RPMI7951 (cell line): ENCODE measurements at places on chromosomes 11 and 22.

- DNase-seq: no peak
Measured at GRCh38 chr11:3016861-3017260, 24.7 kb upstream of the NAP1L4 start.

DNA sequence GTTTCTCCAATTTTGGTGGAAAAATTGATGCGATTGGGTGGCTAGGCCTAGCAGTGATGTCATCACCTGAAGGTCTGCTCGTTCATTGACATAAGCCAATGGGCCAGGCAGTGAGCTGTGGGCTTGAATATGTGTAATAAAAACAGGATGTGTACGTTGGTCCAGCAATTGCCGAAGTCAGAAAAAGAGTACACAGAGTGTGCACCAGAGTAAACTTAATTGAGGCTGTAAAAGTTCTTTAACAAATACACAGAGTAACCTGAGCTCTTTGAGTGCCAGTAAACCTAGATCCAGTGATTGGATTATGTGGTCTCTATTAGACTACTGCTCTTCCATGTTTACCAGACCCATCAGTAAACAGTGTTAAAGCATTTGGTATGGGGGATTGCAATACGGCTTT is 13.0 kb upstream of the GLYATL1 start:
- DNase-seq: no peak

DNA sequence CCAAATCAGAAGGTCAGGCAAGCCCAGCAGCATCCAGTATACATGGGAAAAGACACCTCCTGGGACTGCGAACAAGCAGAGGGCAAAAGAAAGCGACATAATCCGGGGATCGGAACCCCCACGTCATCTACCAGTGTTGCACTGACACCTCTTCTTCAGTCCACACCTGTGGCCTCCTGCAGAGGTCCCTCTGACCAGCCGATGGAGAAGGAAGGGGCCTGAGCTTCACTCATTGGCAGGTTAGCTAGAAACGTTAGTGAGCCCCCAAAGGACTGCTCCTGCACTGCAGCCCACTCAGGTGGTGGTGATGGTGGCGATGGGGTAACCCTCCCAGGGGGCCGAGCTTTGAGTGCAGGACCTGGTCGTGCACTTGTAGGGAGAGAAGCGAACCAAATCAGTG is 22.1 kb downstream of the ASCL2 start:
- no peak for DNase-seq

DNA sequence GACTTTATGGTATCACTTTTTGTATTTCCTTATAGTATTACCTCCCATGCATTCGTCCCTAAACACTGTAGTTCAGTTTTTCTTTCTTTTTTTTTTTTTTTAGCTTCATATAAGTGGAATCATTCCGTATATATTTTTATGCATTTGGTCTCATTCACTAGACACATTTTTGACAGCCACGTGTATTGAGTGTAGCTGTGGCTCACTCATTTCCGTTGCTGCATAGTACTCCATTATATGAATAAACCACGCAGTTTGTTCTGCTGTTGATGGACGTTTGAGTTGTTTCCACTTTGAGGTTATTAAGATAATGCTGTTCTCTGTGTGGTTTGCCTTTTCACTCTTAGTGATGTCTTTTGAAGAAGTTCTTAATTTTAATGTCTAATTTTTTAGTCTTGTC is 8.4 kb downstream of the APLP2 start:
- no peak for DNase-seq

- DNase-seq: no peak
Measured at GRCh38 chr11:87724358-87724757, 450.9 kb downstream of the RAB38 start.

GRCh38 chr11:2774173-2775082 is 74.6 kb upstream of the KCNQ1OT1 start:
- no peak for DNase-seq

DNA sequence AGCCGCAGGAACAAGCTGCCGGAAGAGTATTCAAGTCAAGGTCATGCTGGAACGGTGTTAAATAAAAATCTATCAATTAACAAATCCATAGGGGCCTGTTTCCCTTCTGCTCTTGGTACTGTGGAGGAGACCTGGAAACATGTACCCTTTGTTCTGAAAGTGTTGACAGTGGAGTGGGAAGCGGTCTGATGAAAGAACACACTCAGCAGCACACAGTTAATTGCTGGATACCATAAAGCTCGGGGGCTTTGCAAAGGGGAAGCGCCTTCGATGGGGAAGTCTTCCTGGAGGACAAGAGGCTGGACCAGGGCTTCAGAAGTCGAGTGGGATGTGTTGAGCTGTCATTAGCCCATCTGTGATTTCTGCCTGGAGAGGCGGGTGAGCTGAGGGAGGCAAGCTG is 112.5 kb upstream of the CLPB start:
- no peak for DNase-seq

DNA sequence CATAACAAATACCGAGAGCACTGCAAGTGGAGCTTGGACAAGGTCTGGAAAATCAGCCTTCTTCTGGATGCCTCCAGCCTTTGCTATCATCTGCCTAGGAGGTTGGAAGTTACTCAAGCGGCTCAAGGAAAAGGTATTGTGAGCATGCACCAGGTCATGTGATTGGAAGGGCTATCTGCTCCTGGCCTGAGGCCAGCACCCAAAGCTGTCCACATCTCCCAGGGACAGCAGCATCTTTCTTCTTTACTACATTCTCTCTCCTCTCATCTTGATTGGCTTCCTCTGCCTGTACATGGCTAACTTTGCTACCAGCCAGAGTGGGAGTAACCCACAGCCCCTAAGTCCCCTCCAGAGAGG is 44.2 kb upstream of the AMPD3 start:
- no peak for DNase-seq

DNA sequence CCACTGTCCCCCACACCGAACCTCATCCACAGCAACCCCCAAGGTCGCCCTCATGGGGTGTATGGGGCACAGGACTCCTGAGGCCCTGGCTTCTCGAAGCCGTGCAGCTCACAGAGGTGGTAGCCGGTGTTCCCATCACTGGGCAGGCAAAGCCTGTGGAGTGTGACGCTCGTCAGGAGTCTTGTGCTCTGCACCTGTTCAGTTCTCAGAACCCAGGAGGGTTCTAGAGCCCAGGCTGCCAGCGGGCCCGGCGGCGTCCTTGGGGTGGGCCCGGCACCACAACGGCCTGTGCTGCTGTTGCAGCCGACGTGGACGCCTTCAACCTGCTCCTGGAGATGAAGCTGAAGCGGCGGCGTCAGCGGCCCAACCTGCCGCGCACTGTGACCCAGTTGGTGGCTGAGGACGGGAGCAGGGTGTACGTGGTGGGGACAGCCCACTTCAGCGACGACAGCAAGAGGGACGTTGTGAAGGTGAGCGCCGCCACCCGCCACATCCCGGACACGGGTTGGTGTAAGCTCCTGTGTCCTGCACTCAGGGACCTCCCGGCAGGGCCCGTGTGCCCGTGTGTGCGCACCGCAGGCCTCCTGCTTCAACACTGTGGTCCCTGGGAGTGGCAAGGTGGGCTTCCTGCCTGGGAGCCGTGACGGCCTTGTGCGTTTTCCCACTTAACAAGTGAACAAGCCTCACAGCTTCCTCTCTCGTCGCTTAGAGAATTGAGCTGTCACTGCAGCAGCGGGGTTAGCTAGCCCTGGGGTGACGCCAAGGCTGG is 6.6 kb upstream of the SELENOO start:
- no peak for DNase-seq

DNA sequence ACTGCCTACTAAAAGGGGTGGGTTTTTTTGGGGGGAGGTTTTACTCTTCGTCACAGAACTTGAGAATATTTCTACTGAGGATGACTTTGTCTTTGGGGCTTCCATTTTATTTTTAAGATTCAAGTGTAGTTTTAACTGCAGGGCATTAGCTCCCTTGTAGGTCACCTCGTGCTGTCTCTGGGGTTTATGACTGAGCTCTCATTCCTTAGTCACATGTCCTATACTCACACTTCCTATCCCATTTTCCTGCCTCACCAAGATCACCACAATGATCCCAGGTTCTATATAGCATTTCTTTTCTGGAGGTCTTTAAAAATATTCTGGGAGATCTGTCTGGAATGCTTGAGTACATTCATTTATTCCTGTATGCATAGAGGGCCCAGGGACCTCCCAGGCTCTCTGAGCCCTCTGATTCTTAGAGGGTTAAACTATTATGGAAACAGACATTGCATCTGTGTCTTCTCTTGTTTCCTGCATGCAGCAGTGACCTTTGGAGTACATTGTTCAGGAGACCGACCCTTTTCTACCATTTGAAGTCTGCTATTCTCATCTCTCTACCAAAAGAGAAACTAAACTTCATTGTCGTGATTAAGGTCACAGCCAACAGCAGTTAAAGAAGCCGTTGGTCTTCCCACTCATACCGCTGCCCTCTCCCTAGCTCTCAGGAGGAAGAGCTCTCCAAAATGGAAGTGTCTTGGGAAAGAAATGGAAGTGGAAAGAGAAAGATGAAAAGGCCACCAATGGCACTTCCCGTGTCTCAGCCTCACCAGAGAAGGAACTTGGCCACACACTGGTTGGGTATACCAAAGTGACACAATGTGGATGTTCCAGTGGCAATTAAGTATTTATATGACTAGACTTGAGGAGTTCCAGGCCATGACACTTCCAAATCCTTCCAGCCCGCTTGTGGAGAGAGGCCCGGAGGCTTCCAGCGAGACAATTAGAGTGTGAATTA is 77.5 kb downstream of the ZBTB16 start:
- peak; percentile 25 for DNase-seq

- DNase-seq: peak; percentile 88
Measured at GRCh38 chr11:130606781-130607511, 158.5 kb downstream of the ADAMTS15 start.

DNA sequence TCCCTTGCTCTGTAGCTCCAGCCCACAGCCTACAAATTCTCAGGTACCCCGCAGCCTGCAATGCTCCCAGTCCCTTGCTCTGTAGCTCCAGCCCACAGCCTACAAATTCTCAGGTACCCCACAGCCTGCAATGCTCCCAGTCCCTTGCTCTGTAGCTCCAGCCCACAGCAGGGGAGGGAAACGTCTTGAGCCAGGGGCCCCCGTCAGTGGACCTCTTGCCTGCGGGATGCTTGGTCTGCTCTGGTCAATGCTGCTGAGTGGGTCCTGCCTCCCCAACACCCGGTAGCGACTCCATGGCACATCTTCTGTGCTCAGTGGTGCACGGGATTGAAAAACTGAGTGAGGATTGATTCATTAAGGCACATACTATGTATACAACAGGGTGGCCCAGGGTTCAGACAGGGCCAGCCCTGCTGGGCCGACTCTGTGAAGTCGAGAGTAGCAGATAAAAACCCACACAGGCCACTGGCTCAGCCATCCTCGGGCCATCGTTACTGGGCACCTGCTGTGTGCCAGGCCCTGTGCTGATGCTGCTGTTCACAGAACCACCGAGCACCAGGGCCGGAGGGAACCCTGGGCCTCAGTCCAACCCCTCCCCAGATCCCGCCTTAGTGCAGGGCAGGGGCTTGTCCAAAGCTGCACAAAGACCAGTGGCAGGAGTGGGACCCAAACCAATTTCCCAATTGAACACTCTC is 69.7 kb downstream of the MYO7A start:
- DNase-seq: no peak

GRCh38 chr11:133559833-133560471 is 27.7 kb upstream of the OPCML start:
- no peak for DNase-seq

DNA sequence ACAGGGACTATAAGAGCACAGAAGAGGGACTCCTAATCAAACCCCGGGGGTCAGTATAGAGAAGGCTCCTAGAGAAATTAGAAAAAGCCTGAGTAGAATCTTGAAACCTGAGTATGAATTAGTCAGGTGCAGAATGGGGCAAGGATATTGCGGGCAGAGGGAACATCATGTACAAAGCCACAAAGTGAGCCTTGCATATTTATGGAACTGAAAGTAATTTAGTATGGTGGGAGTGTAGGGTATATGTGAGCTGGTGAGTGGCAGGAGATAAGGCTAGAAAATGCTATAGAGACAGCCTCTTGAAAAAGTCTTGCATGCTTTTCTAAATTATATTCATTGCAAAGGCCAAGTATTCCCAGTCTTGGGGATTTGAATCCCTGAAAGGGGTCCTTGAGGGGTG is 93.7 kb downstream of the STIM1 start:
- no peak for DNase-seq

DNA sequence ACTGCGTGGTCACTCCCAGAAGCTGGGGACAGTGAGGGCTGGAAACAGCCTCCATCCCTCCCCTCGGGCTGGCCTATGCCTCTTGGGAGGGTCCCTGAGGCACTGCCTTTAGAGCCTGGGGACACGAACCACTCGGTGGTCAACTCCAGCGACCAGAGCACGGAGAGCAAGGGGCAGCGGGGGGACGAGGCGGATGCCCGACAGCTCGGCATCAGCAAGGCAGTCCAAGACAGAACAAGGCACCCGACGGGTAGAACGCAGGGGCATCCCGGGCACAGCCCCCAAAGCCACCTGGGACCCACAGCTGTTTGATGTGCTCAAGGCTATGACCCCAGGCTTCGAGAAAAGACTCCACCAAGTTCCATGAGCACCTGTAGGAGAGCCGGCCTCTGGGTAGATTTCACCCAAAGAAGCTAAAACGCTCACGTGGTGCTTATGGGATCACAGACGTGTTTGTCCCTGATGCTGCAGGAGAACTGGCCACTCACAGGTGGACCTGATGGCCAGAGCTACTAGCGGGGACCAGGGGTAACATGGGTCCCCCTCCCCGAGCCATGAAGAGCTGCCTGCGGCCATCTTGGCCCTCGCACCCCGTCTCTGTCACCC is 510 bp upstream of the LSP1 start:
- DNase-seq: no peak

- DNase-seq: peak; percentile 86
Measured at GRCh38 chr11:130023204-130023603, 20.6 kb upstream of the PRDM10 start.

GRCh38 chr11:1644601-1645356 is 15.2 kb downstream of the KRTAP5-5 start:
- no peak for DNase-seq

- DNase-seq: peak; percentile 15
Measured at GRCh38 chr11:36774603-36775002, 176.6 kb upstream of the RAG2 start.

- DNase-seq: no peak
Measured at GRCh38 chr11:68983801-68984200, 3.0 kb upstream of the MRGPRD start.

- DNase-seq: peak; percentile 18
Measured at GRCh38 chr11:77198440-77198849, 70.4 kb downstream of the MYO7A start.

DNA sequence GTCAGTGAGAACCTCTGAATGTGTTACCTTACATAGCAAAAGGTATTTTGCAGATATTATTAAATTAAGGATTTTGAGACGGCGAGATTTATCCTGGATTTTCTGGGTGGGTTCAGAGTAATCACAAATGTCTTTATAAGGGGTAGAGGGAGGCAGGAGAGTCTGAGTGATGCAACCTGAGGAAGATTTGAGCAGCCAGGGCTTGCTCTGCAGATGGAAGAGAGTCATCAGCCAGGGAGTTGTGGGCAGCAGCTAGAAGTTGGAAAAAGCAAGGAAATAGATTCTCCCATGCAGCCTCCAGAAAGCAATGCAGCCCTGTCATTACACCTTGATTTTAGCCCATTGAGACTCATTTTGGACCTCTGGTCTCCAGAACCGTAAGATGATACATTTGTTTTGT is 4.1 kb upstream of the WDR74 start:
- DNase-seq: no peak
